ENCODE measurements at places on chromosomes 12 and 14.

- DNase-seq = no peak
These were observed 73.4 kb downstream of the C12orf42 start for GRCh38 chr12:103422328-103422727.

DNA sequence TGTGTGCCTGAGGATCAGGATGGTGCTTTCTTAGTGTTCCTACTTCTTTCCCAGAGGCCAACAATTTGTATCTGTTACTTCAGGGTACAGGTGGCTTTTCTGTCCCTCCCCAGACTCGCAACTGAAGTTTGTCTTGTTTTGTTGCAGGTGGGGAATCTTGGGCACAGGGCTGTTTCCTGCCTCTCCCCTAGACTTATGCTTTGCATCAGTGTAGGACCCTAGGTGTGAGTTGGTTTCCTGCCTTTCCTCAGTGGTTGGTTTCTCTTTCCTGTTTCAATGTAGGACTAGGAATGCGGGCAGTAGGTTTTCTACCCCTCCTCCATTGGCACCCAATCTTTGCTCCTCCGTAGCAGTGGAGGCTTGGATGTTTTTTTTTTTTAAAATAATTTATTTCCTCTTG, 87.0 kb downstream of the TRMT5 start:
- no peak for DNase-seq

DNA sequence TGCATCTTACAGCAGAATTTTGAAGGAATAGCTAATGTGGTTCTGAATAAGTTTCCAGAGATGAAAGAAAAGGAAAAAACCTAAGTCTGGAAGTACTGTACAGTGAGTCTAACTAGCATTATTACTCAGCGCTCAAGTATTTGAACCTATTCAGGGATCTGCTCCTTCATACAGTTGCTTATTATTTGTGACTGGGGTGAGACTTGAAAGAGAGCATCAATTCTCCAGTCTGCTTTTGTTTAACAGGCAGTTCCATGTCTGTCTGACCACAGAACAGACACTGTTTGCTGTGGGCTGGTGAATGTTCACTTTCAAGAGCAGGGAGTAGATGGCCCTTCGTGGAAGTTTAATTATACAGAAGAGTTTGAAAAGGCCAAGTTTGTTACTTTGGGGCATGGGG, 9.3 kb downstream of the ETV6 start:
- DNase-seq = no peak

- no peak for DNase-seq
These were observed 12.9 kb upstream of the TMEM263 start for GRCh38 chr12:106942775-106943174.

DNA sequence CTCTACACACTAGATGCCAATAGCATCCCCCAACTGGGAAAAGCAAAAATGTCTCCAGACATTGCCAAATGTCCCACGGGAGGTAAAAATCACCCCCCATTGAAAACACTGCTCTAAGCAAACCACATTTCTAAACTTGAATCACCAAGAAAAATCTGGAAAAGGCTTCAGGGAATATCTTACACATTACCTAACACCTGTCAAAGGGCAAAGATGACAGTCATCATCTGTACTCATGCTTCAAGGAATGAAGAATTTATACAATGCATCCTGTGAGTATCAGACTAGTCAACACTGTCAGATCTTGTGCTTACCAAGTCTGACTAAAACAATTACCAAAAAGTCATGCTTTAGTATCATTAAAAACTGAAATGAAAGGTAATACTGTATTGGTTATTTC, 161.6 kb upstream of the SOX5 start:
- no peak for DNase-seq

DNA sequence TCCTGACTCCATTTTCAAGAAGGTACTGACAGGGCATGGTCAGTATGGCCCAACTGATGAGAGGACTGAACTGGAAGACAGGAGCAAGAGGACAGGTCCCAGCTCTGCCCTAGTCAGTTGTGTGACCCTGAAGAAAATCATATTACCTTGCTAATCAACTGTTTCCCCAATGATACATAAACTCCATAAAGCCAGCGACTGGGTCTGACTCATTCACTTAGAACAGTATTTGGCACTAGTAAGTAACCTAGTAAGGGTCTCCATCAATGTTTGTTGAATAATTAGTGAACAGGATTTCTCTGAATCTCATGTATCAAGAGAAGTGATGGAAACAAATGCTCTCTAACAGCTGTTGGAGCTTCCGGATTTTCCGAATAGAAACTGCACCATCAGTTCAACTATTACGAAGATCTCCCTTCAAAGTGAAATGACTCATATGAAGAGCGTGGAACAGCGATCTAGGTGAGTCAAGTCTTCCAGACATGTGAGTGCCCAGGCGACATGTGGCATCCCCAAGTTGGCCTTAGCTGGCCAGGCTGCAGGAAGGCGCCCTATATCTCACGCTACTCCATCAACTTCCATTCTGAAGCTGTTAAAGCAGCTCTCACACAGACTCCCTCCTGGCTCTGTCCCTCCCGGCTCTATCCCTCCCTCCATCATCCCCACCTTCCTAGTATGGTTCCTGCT, 94.5 kb downstream of the TTC7B start:
- no peak for DNase-seq

DNA sequence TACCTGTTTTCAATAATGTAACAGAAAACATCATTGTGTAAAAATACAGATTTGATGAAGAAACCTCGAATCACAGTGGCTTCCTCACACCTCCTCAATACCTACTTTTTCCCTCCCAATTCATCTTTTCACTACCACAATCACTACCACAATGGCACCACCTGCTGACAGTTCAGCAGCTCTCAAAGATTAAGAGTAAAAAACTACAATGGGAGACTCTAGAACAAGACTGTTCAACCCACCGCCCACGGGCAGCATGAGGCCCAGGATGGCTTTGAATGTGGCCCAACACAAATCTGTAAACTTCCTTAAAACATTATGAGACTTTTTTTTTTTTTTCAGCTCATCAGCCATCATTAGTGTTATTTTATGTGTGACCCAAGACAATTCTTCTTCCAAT, 15.2 kb downstream of the MED6 start:
- DNase-seq = no peak

DNA sequence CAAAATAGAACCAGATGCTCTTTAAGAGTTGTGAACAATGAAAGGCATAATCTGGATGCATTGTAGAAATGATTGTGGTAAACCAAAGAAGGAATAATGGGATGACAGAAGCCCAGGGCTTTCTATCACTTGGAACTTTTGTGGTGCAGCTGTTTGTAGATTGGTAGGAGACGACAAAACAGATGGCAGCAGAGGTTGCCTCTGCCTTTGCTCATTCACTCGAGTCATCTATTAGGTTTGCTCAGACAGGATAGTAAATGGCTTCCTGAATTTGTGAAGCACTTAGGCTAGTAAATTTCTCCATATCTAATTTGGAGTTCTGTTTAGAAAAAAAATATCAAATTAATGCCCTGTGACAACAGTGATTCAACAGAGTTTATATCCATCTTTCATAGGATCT, 78.4 kb downstream of the FGD4 start:
- no peak for DNase-seq

GRCh38 chr14:95504135-95505029, 12.1 kb downstream of the SYNE3 start:
- no peak for DNase-seq

- no peak for DNase-seq
These were observed 340.9 kb downstream of the BCL11B start for GRCh38 chr14:98931126-98931525.

- no peak for DNase-seq
These were observed 121.7 kb upstream of the PRB2 start for GRCh38 chr12:11517080-11517479.

DNA sequence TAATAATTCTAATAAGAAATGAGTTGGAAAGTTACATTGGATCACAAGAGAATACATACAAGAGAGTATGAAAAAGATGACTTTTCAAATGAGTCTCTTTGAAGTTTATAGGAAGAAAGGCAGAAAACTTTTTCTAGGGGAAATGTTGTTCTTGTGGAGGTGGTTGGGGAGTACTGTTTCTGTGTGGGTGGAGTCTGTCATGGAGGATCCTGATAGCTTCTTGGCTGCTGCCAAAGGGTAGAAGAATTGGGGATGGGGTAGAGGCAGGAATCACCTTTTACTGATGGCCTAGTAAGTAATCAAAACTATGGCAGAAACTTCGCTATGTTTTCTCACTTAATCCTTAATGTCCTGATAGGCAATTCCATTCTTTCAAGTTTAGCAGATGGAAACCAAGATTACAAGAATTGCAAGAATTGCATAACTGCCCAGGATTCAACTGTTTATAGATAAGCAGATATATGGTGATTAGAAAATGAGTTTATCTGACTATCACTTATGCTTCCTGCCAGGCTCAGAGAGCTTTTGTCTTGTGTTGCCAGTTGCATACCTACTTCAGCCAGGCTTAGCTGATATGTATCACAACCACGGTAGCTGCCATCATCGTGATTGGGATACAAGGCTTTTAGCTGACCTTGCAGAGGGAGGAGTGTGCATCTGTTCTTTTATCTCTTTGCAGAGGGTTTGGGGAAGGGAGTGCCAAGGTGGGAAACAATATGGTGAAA, 463.9 kb downstream of the TMTC2 start:
- DNase-seq = no peak

DNA sequence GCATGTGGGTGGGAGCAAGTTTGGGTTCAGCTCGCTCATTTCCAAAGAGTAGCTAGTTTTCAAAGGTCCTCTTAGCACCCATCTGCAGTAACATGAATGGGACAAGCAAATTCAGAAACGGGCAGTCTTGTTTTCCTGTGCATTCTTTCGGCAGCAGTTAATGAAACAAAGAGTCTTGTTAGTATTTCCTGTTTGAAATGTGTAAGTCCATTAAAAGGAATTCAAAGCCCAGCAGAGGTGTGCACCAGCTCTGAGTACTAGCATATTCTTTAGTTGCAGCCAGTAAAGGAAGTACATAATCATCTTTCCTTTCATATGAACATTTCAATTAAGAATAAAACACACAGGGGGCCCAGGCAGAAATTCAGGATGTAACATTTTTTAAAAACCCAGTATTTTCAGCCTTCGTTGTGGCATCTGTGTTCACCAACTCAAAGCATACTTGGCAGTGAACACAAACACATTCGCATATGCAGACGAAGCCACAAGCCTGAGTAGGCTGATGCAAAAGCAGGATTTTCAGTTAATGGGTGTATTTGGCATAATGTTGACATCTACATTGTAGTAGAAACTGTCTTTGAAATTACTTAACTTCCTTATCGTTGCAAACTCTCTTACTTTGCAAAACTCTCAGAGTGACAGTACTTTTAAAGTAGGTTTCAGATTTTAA, 570.0 kb upstream of the FLRT2 start:
- no peak for DNase-seq

- DNase-seq = no peak
These were observed 306.2 kb upstream of the DIO3 start for GRCh38 chr14:101254805-101255764.

- no peak for DNase-seq
These were observed 62.2 kb downstream of the TSPAN11 start for GRCh38 chr12:30988646-30989286.

DNA sequence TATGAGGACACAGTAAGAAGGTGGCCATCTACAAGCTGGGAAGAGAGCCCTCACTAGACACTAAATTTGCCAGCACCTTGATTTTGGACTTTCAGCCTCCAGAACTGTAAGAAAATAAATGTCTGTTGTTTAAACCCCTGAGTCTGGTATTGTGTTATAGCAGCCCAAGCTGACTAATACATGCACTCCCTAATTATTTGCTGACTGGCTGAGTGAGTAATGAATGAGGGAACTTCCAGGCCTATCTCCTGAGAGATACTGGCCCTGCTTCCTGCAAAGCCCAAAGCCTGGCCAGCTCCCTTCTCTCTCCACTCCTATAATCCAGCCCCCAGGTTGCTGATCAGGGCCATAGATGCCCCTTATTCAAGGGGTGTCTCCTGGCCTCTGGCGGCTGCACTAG, 120.0 kb upstream of the NOS1 start:
- no peak for DNase-seq

GRCh38 chr12:94560431-94561221, 89.7 kb downstream of the TMCC3 start:
- peak; percentile 3 for DNase-seq

DNA sequence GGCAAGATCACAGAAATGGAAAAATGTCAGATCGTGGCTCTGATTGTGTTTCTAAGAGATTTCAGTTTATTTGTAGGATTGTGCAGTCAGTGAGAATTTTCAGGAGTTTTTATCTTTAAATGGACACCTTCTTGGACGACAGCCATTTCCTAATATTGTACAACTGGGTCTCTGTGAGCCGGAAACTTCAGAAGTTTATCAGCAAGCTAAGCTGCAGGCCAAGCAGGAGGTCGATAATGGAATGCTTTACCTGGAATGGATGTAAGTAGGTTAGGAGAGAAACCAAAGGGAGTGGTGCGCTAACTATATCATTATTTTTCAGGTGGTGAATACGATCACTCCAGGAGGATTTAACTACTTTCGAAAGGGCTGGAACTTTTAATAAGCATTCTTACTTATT, 26.4 kb downstream of the APAF1 start:
- DNase-seq = no peak

- no peak for DNase-seq
These were observed 395.6 kb downstream of the BCAT1 start for GRCh38 chr12:24553259-24553658.

DNA sequence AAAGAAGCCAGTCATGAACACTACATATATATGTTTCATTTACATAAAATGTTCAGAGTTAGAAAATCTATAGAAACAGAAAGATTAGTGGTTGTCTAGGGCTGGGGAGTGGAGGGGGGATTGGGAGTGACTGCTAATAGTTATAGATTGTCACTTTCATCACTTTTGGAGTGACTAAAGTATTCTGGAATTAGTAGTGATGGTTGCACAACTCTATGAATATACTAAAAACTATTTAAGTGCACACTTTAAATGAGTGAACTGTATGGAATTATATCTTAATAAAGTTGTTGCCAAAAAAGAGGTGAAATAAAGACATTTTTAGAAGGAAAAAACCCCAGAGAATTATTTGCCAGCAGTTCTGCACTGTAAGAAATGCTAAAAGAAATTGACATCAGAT, 9.5 kb downstream of the CATSPERB start:
- no peak for DNase-seq

GRCh38 chr14:105015242-105015641, 5.6 kb downstream of the CDCA4 start:
- DNase-seq = no peak

DNA sequence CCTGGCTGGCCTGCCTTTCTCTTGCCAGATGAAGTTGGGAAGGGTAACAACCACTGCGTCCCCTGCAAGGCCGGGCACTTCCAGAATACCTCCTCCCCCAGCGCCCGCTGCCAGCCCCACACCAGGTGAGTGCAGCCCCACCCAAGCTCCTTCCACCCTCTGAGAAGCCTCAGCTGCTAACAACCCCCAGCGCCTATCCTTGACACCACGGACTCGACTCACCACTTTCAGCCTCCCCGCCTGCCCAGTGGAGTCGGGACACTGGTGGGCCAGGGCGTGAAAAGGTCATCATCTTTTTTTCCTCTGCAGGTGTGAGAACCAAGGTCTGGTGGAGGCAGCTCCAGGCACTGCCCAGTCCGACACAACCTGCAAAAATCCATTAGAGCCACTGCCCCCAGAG, 2.1 kb downstream of the LTBR start:
- DNase-seq = no peak

Measured in stimulated activated CD4-positive, alpha-beta T cell treated with anti-CD3 and anti-CD28 coated beads, Interleukin-15, amount 100 ng/mL, for 1 hour (primary cell).